ENCODE measurements at places on chromosomes 3 and 15.

DNA sequence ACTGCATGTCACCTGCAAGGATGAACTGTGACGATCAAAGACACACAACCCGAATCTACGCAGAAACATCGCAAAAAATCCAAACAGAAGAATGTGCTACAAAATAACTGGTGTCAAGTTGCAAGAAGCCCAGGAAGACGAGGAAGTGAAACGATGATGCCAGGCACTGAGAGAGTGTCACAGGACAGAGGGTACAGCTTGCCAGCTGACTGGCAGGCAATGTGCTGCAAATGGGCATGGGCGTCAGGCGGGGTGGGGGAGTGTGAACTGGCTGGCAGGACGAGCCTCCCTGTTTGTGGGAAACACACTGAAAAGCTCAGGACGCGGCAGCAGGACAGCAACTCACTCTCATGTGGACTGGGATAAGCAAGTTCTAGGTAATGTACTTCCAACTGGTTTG, 28.9 kb upstream of the OCA2 start:
- DNase-seq: no peak

DNA sequence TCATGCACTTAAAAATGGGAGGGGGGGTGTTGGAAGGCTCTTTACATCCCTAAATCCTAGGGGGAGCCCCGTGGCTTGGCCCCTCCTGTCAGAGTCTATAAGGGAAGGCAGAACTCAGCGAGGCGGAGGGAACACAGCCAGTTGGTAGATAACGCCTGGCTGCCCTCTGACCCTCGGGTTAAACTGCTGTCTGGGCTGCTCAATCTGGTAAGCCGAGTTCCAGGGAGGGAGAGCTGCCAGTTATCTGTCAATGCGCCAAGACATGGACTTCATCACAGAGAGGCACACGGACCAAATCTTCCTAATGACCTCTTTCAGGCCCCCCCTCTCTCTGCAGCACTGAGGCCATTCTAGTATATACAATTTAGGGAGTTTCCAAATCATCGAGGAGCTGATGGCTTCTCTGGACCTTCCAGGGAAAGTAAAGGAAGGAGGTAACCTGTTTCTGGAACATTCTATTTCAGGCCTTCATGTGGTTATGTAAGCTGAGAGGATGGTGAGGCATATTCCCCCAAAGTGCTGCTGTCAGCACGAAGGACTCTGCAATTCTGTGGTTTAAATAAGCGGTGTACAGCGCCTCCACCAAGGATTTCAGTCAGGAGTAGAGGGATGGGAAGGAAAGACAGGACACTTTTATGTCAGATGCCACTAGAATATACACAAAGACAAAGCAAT, 349.0 kb downstream of the MCTP2 start:
- DNase-seq: no peak

GRCh38 chr15:63049783-63050371, 7.3 kb downstream of the TPM1 start:
- no peak for DNase-seq

- DNase-seq: no peak
These were observed 44.8 kb upstream of the GNB5 start for GRCh38 chr15:52236013-52236412.

DNA sequence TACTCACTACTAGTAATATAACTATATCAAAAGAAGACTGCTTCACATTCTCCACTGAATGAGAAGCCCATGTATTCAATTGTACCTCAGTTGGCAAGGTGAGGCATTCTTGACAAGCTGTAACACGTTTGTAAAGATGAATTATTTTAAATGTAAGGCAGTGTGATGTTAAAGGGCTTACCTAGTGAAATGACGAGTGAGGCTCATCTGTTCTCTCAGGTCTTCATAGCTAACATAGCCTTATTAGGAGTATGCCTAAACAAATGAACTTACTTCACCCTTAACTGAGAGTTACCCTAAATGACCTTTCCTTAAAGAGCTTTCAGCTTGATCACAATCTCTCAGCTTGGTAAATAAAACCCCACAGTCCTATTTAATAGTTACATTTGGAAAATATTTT, 127.3 kb downstream of the FEZF2 start:
- DNase-seq: no peak

DNA sequence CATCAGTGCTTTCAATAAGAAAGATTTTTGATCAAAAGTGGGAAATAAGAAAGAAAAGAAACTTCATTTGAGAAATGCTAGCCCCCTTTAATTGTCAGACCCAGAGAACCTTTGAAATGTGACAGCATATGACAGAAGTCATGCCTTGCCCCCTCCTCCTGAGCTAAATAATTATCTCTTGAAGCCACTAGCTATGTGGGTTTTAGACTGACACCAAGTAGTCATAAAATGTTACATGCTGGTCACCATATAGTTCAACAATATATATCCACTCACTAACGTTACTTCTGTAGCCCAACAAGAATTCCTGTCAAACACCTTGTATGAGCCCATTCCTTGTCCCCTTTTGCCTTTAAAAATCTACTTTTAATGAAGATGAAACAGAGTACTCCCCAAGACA, 43.1 kb upstream of the AADACL2 start:
- DNase-seq: no peak

DNA sequence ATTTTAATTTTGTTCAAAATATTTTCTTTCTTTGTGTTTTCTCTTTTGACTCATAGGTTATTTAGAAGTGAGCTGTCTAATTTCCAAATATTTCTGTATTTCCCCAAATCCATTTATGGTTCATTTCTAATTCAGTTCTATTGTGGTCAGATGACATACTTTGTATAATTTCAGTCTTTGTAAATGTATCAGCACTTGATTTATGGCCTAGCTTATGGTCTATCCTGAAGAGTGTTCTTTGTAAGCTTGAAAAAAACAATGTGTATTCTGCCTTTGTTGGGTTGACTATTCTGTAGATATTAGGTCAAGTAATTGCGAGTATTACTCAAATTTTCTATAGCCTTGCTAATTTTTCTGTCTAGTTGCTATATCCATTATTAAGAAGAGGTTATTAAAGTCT, 311.2 kb downstream of the OCA2 start:
- DNase-seq: no peak

DNA sequence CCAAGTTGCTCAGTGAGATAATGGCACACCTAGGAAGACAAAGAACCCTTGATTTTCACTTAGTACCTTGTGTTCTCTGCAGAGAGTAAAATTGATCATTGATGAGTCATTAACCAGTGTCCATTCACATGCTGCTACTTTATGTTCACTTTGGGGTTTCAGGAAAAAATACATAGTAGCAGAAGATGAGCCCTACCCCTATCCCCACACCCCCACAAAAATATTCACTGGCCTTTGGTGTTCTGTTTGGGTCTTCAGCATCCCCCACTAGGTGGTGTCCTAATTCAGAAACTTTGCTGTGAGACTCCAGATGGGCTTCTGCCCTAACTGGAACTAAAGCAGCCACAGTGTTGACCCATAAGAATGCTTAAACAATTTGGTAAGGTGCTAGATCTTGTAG, 178.8 kb downstream of the KLHL25 start:
- DNase-seq: no peak

DNA sequence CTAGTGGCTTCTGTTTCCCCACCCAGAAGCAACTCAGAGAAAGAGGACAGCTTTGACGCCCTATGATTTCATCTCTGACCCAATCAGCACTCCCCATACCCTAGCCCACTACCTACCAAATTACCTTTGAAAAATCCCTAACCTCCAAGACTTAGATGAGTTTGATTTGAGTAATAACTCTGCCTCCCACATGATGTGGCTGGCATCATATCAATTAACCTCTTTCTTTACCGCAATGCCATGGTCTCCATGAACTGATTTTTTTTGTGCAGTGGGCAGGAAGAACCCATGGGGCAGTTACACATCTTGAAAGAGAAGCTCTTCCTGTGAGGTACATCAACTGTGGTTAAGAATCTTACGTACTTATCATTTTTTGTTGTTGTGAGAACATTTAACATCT, 25.5 kb upstream of the APOD start:
- no peak for DNase-seq

GRCh38 chr15:63059075-63059474, 16.5 kb downstream of the TPM1 start:
- DNase-seq: no peak

GRCh38 chr15:90550919-90551318, 21.2 kb downstream of the CRTC3 start:
- DNase-seq: no peak

- DNase-seq: no peak
These were observed 21.8 kb upstream of the CLDN18 start for GRCh38 chr3:137988152-137988551.

DNA sequence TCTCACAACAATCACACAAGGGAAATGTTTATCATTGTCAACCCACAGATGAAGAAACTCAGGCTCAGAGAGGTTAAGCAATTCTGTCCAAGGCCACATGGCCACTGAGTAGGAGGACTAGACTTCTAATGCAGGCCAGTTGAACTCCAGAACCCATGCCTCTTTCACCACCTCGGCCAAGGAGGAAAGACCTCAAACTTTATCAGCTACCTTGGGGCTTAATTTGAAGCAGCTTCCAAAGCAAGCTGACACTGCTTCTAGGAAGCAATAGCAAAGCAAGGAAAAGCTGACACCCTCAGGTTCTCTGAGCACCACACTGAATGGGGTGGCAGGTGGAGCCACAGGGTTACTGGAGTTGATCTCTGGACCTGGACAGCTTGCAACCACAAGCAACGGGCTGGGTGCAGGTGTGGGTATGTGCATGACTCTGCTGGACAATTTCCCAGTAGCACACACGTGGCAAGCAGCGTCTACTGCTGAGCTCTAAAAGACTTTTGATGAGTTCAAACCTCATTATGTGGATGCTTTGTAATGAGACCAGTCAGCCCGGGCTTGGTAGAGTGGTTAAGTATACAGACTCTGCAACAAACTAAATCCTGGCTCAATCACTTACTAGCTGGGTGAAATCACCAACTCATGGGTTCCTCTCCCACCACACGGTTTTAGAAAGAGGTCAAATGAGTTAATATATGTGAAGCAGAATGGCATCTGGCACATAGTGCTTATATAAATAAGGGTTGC, 23.1 kb downstream of the CCNL1 start:
- no peak for DNase-seq

DNA sequence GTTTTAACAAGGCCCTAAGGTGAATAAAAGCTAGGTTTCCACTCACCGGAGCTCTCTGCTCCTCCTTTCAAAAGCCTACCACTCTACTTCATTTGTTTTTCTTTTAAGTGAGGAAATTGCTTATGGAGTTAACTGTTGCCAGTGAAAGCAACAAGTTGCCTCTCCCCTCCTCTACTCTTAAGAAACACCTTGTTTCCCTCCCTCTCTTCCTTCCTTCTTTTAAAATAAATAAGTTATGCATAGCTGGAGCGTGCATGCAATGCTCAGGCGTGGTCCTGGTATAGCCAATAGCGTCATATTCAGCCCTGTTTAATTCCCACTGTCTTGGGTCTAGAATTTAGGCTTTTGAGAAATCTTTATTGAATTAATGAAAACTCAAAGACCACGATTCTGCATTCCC, 101.1 kb upstream of the IGF1R start:
- DNase-seq: no peak

DNA sequence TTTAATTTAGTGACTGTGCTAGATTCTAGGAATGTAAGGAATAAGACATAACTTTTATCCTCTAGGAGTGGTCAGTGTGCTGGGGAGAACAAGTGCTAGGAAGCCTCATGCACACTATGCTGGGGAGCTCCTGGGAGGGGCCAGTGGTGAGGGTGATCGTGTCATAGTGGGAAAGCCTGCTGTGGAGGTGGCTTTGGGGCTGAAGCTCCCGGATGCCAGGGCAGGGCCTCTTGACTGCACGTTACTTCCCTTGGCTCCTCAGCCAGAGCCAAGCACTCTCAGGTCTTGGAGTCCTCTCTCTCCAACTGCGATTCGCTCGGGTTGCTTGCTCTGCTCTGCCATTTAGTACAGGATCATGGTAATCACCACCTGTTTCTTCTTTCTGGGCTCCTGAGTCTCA, 33.6 kb downstream of the SQOR start:
- DNase-seq: no peak

DNA sequence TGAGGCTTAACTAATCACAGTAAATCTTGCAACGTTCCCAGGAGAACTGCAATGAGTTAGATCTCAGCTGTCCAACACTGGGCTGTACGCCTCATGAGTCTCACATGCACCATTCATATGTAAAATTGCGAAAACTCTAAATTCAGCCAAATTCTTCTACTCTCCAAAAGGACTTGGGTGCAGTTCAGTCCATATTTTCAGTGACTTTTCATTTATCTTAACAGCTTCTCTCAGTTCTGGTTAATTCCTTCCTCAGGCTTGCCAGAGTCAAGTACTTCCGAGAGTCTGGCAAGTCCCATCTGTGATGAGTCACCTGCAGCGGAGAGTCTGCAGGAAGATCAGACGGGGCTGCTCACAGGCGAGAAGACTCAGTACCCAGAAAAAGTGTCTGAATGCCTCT, 11.5 kb downstream of the CCDC80 start:
- no peak for DNase-seq

- no peak for DNase-seq
These were observed 148.6 kb downstream of the CD47 start for GRCh38 chr3:107942244-107942643.

- no peak for DNase-seq
These were observed 4.6 kb downstream of the THPO start for GRCh38 chr3:184373422-184373821.

GRCh38 chr3:141051443-141052200, 475 bp downstream of the SPSB4 start:
- no peak for DNase-seq

GRCh38 chr15:23014394-23015000, 24.9 kb downstream of the TUBGCP5 start:
- no peak for DNase-seq

- DNase-seq: no peak
These were observed 28.3 kb downstream of the RETNLB start for GRCh38 chr3:108728934-108729333.

DNA sequence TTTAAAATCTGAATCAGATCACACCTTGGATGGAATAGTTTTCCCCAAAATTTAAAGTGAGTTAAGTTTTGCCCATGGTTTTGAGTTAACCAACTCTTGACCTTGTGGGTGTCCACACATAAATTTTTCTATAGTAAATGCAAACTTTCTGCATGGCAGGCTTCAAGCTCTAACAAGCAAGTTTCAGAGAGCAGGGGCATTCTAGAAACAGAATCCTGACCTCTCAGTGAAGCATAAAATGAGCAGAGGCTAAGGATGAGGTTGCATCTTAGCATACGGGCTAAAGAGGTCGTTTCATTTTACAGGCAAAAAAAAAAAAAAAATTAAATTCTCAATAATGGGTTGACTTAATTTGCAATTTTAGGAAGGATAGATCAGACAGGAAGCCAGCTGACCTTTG, 32.1 kb downstream of the CDC25A start:
- DNase-seq: no peak

GRCh38 chr3:46186471-46187340, 21.4 kb downstream of the CCR1 start:
- DNase-seq: no peak

Data from stimulated activated CD8-positive, alpha-beta memory T cell treated with anti-CD3 and anti-CD28 coated beads, Interleukin-4, amount 100 ng/mL, for 4 hours (primary cell).